ENCODE measurements at places on chromosomes 7 and 10.
A peak's percentile ranks its signal among the peaks of the same experiment; 100 is the strongest.

DNA sequence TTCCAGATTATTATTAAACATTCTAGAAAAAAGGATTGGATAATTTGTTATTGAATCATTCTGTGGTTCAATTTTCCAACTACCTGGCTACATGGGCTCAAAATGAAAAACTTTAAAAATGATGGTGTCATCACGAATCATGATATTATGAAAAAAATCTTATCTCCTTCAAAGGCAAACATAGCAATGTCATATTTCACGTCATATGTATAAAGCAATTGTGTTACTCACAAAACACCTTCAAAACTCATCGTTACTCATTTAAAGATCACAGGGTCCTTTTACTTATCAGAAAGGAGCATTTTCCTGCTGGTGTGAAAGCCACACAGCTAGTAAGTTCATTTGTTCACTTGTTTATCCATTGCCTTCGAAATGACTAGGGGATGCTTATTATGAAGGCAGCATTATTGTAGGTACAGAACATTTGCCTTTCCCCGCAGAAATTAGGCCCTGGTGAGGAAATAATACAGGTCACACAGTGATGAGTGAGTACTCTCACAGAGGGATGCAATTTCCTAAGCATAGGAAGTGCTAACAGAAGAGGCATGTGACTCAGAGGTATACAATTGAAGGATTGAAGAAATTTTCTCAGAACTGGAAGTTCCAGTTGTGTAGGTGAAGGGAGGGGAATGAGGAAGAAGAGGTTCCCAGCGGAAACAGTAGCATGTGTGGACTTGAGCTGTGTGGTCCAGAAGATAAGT, 478.7 kb downstream of the INHBA start:
- DNase-seq, result no peak

- DNase-seq, result no peak
Observed at GRCh38 chr10:77602231-77602912, 35.2 kb downstream of the KCNMA1 start.

GRCh38 chr10:95247881-95248583, 42.8 kb downstream of the PDLIM1 start:
- DNase-seq, result no peak

DNA sequence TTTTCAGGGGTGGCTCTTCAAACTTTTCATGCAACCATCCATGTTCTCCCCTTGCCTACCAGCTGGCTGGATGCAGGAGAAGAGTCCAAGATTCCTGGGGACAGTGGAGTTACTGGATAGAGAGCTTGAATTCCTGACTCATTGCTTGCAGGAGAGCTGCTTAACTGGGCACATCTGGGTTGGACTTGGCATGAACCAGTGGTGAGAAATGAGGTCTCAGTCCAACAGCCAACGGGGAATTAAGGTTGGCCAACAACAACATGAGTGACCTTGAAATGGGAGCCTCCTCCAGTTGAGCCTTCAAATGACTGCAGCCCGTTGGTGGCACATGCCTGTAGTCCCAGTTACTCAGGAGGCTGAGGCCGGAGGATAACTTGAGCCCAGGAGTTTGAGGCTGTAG, 58.1 kb upstream of the OPN4 start:
- no peak for DNase-seq

DNA sequence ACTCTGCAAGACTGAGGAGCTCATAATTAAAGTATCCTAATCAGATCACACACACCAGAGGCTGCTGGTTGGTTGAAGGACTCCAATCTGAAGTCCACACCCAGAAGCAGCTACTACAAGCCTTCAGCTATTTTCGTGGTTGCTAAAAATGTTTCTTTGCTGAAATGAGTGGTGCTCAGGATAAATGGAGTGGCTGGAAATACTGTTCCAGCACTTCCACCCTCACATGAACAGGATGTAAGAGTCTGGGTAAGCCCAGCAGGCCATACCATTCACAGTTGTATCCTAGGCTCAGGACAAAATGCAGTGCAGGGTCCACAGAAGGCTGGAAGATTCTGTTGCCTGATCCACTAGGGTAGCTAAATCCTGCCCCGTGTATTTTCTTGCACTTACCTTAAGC, 34.1 kb downstream of the AFAP1L2 start:
- no peak for DNase-seq

DNA sequence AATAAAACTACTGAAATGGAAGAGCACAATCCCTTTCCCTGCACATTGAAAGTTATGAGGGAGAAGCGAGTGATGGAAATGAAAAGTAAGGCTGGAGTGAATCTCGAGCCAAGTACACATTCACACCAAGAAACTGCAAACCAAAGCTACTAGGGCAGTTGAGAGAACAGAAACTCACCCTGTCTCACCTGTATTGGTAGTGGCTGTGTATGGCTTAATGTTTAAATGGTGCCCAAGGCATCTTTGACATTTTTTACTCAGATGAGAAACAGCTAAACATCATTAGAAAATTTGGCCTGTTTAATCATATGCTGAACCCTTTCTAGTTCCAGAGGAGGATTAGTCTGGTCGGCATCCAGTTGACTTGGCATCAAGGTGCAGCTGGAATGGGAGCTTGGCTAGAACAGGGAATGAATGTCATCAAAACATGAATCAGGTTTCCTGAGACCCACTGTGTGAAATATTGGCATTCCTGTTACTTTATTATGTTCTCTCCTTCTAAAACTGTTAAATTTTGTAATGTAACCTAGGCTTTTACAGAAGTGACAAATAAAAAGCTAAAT, 840.8 kb downstream of the GRM8 start:
- DNase-seq, result no peak

GRCh38 chr10:44913350-44914081, 2.4 kb downstream of the TMEM72 start:
- peak; percentile 24 for DNase-seq

DNA sequence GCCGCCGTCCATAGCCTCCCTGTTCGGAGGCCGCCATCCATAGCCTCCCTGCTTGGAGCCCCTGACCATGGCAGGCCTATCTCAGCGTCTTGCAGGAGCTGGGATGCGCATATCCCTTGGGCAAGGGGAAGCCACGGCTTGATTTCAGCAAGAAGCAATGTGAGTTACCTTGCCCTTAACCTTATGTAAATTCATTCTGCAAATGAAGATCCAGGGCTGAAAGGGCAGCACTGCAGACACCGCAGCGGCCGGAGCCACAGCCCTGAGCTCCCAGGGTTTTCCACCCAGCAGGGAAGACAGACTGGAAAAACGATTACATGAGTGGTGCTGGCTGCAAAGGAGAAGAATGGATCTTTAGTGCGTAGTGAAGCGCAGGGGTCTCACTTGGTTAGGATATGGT, 95.8 kb downstream of the SEC61G start:
- DNase-seq, result no peak

DNA sequence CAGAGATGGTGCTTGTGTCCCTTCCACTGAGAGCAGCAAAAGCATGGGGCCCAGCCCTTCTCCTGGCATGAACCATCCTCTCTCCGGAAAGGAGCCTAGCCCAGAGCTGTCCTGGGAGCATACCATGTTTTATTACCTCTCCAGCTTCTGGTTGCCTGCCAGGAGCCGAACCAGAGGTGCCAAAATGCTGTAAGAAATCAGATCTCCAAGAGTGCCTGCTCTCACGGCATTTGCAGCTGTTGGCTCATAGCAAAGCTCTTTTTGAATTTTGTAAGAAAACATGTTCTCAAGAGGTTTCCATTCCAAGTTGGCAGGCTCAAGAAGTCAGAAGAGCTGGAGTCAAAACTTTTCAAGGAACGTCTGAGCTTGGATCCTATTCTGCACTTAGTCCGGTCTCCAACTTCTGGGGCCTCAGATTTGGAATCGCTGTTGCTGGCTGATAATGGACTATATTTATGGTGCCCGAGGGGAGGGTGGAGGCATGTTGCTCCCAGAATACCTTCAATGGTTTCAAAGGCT, 211.7 kb upstream of the MKI67 start:
- DNase-seq, result no peak

DNA sequence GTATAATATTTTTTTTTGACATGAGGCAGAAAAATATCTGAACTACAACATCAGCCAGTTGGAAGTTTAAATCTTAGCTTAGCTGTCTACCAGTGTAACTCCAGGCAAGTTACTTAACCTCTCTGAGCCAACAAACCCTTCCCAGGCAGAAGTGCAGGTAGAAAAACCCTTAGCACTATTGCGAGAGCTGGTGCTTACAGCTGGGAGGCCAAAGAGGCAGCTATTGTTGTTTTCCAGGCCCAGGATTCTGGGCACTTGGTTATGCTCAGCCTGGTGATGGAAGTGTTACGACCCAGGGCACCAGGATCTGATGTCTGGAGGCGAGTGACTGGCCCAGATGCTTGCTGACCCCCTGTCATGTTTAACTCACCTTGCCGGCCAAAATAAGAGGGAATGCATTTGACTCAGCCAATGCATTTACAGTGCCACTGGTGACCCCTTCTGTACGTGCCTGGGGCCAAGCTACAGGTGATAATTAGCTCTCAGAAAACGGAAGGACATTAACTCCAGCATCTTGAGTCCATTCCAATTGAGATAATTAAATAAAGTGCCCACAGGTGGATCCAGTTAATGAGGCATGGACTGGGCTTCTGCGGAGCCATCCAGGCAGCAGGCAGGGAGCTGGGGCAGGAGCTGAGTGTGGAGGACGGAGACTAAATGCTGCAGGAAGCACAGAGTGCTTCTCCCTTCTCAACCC, 126.5 kb upstream of the HABP2 start:
- no peak for DNase-seq

DNA sequence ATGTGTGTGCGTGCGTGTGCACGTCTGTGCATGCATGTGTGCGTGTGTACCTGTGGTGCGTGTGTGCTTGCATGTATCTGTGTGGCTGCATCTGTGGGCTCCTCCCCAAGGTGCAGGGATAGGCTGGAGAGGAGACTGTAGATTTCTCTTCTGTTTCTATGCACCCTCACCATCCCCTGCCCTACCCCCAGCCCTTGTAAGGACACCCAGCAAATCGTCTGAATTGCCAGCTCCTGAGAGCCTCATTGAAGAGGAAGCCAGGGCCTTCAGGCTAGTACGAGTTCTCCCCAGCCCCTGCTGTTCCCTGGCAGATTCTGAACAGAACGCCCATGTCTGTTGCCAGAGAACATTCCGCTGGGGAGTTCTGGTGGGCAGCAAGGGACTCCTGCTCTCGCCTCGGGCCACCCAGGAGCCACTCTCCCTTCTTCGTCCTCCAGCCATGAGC, 17.0 kb upstream of the TRIM8 start:
- DNase-seq, result no peak

GRCh38 chr10:126201603-126202002, 186.7 kb downstream of the ADAM12 start:
- DNase-seq, result no peak

DNA sequence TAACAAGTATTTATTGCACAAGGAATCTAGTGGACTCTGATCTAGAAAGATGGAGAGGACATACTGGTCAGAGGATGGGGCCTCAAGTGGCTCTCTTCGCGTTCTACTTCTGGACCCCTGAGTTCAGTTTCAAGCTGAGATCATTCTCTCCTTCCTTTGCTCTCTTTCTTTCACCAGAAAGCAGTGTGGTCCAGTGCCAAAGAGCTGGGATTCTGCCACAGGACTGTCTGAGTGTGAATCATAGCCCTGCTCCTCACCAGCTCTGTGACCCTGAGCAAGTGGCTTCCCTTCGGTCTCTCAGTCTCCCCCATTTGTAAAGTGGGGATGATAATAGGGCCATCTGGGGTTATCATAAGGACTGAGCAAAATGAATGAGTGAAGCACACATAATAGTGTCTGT, 715.2 kb downstream of the SUGCT start:
- no peak for DNase-seq

DNA sequence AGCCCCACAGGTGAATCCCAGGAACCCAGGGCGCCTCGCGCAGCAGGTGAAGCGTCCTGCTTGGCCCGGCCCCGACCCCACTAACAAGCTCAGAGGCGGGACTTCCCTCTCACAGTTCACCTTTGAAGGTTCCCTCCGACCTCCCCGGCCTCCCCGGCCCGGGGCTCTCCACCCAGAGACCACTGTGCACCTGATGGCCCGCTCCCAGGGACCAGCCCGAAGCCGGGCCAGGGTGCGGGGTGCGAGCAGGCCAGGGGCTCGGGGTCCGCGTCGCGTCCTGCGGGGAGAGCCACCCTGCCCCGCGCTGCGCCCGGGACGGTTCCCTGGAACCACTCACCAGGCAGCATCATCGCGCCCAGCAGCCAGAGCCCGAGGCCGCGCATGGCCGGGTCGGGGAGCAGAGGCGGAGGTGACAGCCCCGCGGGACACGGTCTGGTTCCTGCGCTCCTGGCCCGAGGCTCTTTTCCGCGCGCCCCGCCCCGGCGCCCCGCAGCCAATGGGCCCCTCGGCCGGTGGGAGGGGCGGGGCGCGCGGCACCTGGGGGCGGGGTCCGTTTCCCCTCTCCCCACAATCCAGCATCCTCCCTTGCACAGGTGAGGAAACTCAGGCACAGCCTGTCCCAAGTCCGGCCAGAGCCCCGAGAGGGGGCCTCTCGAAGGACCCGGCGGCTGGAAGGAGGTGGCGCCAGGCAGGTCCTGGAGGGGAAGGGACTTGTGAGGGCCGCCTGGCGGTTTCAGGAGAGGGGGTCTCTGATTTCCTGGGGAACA, at the start of gene ADAM8:
Gene ADAM8, minus strand, starts transcription at position 434 of the 767 bp plus-strand sequence. Its CDS starts 51 bp downstream, at position 383.
- DNase-seq, result no peak

GRCh38 chr10:75223507-75223906, 12.2 kb downstream of the COMTD1 start:
- no peak for DNase-seq

- DNase-seq, result no peak
Observed at GRCh38 chr10:55628260-55628701, 732.8 kb downstream of the ZWINT start.

DNA sequence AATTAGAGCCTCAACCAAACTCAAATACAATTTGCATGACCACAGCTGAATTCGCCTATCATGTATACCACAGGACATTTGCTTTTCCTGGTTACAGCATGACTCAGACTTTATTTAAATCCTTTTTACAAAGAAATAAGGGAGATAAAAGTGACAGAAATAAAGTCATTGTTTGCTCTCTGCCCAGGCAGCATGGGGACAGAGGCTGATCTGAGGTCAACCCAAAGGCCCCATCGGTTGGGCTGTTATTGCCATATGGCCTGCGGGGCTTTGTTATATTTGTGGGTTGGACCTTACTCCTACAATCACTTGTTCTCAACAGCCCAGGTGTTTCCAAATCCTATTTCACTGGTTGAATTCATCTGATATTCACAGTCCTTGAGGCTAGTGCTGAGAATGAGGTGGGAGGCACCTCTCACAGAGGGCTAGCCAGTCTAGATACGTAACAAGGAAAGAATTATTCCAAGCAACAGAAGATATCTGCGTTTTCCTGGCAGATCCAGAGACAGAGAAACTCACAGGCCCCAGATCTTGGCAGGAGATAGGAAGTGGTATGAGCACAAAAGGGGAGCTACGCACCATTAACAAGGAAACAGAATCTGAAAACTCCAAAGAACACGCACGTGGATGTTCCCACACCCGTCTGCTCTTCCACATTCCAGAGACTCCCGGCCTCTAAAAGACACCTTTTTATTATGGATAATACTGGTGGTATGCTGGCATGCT, 117.3 kb downstream of the HIPK2 start:
- no peak for DNase-seq

DNA sequence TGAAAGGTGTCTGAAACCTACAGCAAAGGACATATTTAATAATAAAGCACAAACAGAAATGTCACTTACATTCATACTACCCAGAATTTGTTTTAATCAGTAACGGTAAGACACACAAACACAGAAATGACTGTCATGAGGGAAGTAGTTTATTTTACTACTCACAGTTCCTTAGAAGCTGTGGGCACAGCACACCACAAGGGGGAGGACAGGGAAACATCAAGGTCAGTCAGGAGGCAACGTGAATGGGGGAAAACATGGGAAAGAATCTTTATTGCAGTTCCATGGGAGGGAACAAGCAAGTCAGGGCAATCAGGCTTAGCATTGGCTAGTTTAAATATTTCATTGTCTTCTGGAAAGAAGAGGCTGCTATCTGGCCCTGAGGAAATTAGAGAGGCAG, 123.8 kb upstream of the PDSS1 start:
- DNase-seq, result no peak

- peak; percentile 4 for DNase-seq
Observed at GRCh38 chr10:101467286-101467770, 113.4 kb downstream of the BTRC start.

Data from activated gamma-delta T cell treated with anti-CD3 and anti-CD28 coated beads, Interleukin-2, amount 50 U/mL, for 16 hours (primary cell).